ENCODE measurements at places on chromosomes 6 and 20. TPM values are rescaled to one million over a fixed set of nuclear protein-coding genes. Genes with fewer than 3 reads are reported as not detected.

The NPEPL1 gene
- 18.7 TPM for total RNA-seq

The BEND6 gene
- total RNA-seq, result 12.6 TPM

The MUC22 gene
- total RNA-seq, result not detected

The VGLL2 gene
- not detected for total RNA-seq

All from fibroblast of lung (primary cell).